Kidney epithelial cell (primary cell): ENCODE measurements at places on chromosomes 1 and 21.

DNA sequence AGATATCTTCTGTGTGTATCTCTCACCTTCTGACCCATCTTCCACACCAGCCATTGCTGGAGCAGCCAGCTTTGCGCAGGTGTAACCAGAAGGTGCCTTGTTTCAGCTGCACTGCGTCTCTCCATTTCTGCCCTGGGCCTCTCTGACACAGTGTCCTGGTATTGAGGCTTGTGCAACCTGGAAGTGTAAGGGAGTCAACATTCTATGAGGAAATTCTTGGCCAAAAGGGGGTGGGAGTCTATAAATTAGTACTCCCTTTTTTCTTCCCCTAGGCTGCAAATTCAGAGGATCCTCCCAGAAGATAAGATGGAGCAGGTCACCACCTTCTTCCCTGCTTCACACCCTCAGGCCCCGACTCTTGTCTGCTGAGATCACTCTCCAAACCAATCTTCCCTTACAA, 109.1 kb downstream of the MRPS6 start:
- no peak for DNase-seq

DNA sequence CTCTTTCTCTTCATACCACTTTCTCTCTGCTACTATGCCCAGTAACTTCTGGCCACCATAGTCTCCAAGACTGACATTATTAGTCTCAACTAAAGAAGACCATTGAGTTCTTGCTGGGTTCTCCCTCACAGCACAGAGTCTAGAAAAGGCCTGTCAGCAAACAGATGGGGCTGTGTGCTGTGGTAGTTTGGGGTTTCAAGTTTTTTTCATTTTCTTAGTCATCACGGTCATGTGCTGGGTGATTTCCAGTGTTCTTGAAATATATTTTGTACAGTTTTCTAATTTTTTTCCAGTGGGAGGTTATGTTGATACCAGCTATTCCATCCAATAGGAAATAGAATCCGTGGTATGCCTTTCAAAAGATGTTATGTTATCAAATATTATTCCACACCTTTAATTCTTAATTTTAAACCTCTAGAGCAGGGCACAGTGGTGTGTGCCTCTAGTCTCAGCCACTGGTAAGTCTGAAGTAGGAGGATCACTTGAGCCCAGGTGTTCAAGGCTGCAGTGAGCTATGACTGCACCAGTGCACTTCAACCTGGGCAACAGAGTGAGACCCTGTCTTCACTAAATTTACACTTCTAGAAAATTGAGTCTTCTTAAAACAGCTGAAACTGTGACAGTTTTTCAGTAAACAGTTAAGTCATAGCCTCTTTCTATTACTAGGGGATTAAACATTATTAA, 8.3 kb downstream of the CFHR2 start:
- DNase-seq = no peak

GRCh38 chr1:227038401-227038800, 98.3 kb downstream of the COQ8A start:
- no peak for DNase-seq

DNA sequence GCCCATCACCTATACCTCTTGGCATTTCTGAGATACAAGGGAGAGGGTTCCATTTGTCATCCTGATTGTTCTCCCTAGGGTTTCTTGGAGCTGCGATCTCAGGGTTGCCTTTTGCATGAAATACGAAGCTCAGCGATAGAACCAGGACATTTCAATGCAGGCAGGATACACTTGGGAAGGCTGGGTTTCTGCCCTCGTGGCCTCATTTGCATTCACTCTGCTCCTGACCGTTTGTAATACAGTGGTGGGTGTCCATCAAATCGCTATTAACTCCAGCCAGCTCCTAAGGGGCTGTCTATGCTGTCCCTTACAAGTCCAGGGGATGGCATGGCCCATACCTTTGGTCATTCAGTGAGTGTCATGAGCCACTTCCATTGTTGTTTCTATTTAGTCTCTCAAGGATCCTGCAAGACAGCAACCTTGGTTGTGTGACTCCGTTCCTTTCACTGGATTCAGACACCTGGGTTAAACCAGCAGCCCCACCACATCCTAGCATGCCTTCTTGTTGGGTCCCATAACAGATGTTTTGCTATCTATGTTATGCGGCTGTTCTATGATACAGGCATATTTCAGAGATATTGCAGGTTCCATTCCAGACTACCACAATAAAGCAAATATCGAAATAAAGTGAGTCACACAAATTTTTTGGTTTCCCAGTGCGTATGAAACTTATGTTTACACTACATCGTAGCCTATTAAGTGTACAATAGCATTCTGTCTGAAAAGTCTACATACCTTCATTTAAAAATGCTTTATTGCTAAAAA, 18.3 kb downstream of the KAZN start:
- DNase-seq = no peak

- DNase-seq = no peak
Observed at GRCh38 chr1:19645411-19646251, 1.5 kb downstream of the NBL1 start.
